Stromal cell of bone marrow (primary cell): ENCODE measurements at places on chromosomes 6 and 20.

DNA sequence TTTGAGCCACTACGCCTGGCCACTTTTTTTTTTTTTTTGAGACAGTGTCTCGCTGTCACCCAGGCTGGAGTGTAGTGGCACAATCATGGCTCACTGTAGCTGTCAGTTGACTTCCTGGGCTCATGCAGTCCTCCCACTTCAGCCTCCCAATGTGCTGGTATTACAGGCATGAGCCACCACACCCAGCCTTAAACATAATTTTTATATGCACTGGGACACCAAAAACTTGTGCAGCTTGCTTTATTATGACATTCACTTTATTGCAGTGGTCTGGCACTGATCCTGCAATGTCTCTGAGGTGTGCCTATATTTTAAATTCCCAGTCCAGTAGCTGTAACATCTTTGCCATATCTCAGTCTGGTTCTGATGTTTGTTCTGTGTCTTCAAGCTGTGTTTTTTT, 34.7 kb downstream of the KAT14 start:
- no peak for DNase-seq

DNA sequence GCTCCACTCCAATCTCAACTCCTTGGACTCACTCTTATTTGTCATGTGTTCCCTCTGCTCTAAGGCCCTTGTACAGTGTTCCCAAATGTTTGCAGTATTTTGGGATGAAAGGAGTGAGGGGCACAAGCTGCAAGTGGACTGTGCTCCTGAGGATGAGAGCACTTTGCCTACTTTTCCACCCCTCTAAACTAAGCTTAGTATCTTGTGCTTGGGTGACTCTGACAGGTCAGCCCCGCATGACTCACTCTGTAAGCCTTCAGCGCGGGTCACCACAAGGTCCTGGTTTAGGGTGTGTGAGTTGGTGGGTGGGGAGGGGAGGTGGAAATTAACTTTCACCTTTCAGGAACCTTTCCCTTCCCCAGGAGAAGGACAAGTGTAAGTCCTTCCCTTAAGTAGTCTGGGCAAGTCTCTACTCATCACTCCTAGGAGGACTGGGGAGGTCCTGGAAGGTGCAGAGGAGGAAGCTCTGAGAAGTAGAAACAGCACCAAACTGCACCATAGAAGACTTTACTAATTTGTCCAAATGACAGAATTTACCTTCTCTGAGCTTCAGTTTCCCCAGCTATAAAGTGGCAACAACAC, 68.8 kb upstream of the EPB41L1 start:
- DNase-seq = peak; percentile 45

- DNase-seq = no peak
These were observed 8.4 kb downstream of the NINL start for GRCh38 chr20:25576783-25577530.

DNA sequence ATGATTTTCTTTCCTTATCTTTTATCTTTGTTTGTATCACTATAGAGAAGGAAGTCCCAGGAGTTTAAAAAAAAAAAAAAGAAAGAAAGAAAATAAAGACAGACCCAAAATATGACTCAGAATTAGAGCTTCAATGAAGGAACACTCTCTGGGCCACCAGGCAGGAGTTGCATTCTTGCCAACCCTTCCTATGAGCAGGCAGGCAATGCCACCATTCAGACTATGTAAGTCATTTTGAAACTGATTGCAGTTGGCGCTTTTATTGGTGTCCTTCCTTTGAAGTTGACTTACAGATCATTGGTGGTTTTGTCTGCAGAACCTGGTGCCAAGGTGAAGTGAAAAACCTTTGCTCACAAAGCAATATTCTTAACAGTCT, 50.3 kb downstream of the MYB start:
- DNase-seq = no peak

- no peak for DNase-seq
These were observed 50.1 kb upstream of the INSM1 start for GRCh38 chr20:20317621-20318364.

GRCh38 chr6:16089232-16090062, 39.4 kb upstream of the MYLIP start:
- DNase-seq = peak; percentile 9

DNA sequence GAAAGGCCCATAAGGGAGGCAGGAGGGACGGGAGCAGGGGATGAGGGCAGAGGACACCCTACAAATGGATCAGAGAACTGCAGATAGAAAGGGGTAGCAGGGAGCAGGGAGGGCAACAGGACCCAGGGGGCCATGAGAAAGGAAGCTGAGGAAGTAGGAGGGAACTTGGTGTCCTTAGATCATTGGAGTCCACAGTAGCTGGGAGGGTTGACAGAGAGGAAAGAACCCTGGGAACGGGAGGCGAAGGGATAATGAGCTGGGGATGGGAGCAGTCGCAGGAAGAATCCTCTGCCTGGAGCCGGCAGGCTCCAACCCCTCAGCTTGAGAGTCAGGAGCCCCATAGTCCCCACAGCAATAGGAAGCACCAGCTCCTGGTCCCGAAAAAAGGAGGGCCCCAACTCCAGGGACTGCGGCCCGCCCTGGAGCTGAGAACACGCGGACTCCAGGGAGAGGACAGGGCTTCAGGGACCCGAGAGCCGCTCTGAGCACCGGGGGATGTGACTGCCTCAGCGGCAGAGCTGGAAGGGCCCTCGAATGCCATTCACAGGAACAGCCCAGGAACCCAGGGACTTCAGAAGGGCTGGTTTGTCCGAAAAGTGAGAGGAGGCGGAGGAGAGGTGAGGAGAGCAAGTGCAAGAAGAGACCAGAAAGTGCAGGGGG, 32.7 kb downstream of the HLA-A start:
- DNase-seq = no peak

DNA sequence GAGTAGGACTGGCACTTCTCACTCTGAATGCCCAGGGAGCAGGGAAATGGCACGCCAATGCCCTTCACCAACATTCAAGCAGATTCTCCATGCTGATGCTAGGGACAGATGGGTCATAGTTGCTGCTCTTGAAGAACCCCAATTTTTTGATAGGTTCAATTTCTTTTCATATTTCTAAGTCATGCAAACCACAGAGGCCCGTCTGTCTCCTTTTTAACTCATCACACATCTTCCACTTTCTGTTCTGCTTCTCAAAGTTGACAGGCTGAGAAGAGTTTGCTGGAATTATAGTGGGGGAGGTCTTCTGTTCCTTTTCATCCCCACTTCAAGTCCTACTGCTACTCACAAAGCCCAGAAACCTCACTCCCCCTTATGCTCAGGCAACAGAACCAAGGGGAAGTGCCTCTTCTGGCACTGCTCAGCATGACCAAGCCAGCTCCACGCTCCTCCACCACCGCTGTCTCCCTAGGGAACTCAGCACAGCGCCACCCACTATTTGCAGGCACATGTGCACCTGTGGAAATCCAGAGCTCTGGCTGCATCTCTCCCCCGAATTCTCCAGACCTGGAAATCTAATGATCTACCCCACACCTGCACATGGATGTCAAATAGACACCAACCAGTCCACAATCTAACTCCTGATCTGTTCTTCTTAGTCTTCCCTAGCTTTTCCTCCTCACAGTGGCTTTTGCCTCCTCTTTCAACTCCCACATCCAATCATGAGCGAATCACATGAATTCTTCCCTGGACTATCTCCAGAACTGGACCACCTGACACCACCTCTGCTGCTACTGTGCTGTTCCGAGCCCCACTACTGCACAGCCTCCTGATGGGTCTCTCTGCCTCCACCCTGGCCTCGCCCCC, 10.7 kb downstream of the ZBTB24 start:
- DNase-seq = no peak

GRCh38 chr6:127225497-127225896, 41.2 kb upstream of the RNF146 start:
- no peak for DNase-seq

- DNase-seq = no peak
These were observed 3.0 kb upstream of the FBXO9 start for GRCh38 chr6:53062169-53062539.

GRCh38 chr6:81875782-81876293, 123.4 kb upstream of the TENT5A start:
- DNase-seq = no peak

DNA sequence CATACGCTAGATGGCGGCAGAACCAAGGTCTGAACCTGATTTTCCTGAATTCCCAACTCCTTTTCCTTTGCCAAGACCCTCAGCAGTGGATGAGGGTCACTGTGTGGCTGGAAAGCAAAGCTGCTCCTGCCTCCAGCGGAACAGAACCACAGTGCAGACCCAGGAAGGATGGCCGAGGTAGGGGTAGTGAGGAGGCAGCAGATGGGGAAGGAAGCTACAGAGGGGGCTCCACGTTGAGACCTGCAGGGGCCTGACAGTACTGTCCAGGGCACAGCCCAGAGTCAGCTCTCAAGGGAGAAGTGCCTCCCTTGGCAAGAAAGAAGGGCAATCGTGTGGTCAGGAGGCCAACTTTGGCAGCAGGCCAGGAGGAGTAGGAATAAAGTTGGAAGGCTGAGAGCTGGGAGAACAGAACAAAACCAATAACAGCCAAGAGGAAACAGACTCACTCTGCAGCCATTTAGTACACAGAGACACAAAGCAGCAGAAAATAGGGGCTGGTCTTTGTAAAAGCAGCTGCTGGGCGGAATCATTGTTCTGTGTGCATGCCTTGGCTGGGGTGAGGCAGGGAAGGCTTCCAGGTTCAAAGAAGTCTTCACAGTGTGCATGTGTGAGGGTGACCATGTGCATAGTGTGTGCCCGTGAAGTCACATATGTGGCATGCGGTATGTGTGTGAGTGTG, 3.1 kb downstream of the GABRR2 start:
- DNase-seq = peak; percentile 51

- DNase-seq = no peak
These were observed 70.4 kb downstream of the SLC22A23 start for GRCh38 chr6:3386374-3386857.

DNA sequence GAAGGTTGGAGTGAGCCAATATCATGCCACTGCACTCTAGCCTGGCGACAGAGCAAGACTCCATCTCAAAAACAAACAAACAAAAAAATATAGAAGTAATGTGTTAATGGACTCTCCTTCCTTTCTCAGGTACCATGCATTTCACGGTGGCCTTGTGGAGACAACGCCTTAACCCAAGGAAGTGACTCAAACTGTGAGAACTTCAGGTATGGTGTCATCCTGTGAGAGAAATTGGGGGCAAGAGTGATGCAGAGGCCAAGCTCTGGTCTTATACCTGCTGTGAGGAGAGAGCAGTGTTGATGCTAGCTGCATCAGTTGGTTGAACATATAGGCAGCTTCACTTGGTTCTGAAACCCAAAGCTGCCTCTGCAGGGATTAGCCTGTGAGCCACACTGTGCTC, 6.2 kb downstream of the ITCH start:
- no peak for DNase-seq

GRCh38 chr6:136961848-136962247, 39.7 kb downstream of the SLC35D3 start:
- no peak for DNase-seq

DNA sequence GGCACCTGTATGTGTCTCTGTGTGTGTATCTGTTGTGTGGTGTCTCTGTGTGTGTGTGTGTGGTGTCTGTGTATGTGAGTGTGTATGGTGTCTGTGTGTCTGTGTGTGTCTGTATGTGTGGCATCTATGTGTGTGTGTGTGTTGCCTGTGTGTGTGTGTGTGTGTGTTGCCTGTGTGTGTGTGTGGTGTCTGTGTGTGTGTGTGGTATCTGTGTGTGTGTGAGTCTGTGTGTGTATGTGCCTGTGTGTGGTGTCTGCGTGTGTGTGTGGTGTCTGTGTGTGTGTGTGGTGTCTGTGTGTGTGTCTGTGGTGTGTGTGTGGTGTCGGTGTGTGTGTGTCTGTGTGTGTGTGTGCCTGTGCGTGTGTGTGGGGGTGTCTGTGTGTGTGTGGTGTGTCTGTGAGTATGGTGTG, 31.7 kb upstream of the VEGFA start:
- DNase-seq = no peak

GRCh38 chr20:31890646-31891045, 20.2 kb downstream of the TTLL9 start:
- DNase-seq = no peak

DNA sequence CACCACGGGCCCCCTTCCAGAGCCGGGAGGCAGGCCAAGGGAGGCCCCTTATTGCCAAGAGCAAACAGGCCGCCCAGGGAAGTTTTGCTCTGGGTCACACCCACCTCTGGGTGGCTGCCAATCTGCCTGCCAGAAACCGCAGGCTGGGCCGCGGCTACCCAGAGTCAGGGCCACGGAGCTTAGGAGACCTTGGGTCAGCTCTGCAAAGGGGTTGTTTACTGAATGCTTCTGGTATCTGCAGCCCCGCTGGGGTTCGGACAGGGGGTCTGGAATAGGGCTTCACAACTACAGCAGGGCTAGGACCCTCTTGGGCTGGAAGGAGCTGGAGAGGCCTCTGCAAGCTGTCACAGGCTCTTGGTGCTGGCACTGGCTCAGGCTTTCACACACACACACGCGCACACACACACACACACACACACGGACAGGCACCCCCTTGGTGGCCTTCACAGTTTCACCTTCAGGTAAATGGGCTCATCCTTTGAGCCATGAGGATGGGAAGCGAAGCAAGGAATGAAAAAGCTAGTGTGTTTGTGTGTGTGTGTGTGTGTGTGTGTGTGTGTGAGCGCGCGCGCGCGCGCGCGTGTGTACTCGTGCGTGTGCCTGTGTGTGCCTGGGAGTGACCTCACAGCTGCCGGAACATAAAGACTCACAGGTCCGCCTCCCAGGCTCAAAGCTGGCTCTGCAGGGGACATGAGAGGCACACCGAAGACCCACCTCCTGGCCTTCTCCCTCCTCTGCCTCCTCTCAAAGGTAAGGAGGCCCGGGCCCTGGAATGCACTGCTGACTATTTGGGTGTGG, at the start of gene CCN5:
Gene CCN5 (plus strand): TSS at position 669 of the 798 bp plus-strand sequence. CDS start 22 bp downstream, at position 691.
- peak; percentile 80 for DNase-seq

- no peak for DNase-seq
These were observed 662 bp upstream of the SLC9A8 start for GRCh38 chr20:49811825-49812506.
